NCI-H446 (cell line): ENCODE measurements at places on chromosomes 6 and 20.

DNA sequence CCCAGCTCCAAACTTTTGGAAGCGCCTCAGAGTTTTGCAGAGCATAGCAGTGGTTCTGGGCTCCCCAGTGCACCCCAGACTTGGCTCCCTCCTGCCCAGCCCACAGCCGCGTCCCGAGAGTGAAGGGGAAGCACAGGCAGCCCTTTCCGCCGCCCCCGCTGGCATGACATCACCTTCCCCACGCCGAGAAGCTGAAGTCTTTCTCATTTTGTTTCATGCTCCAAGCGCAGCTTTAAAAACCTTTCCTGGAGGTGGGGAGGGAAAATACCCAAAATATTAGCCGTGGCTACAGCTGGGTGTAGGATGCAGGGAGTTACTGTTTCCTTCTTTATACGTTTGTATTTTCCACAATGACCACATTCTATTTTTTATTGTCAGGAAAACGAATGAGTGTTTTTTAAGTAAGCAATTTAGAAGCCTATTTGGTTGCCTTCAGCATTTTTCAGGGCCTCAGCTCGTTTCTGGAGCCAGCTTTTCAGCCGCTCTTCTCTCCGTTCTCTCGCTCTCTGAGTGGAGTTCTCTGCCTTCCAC, 72.9 kb downstream of the SNX5 start:
- no peak for DNase-seq

DNA sequence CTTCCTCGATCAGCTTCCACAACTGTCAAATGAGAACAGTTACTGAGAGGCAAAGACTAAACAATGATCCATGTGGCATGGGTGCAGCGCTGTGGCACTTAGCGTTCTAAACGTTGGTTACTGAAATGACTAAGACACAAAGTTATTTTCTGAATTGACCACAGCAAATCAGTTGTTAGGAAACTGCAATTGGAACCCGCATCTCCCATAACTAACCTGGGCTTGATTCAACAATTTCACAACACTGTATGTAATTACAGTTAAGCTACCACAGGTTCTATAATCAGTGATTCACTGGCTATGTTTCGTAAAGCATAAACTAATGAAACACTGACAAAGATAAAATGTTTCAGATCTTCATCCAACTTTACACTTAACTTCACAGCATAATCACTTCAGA, 12.5 kb downstream of the WDR27 start:
- DNase-seq, result no peak

- DNase-seq, result no peak
Observed at GRCh38 chr6:114523508-114523907, 180.7 kb upstream of the HS3ST5 start.

- DNase-seq, result no peak
Observed at GRCh38 chr6:56204134-56204533, 43.2 kb downstream of the COL21A1 start.

GRCh38 chr6:3288711-3289663, 30.2 kb downstream of the PSMG4 start:
- no peak for DNase-seq

- DNase-seq, result no peak
Observed at GRCh38 chr6:20008131-20008530, 171.0 kb downstream of the ID4 start.

DNA sequence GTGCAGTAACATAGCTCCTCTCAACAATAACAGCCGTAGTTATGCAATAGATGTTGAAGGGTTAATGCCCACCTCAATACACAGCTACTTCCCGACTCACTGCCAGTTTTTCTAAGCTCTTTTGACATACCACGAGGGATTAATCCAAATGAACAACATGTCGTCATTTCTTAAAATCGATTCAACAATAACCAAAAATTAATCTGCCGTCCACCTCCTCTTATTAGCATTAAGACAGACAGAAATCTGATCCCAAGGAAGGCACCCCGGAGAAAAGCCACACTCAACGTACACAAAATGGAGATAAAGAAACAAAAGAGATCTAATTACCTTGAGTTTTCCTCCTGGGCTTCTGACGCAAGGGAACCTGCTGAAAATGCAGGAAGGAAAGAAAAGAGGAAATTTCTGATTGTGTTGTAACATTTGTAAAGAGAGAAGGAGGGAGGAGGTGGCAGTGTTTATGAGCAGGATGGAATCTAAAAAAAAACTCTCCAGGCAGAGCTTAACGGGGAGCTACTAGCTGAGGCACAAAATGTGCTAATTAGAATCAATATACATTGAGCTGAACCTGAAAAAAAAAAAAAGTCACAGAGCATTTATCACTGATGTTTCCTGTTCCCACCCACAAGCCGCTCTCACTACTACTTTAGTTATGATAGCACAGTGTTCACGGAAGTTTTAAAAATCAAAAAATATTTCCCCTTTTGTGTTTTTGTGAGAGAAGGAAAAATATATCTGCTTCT, 109.3 kb downstream of the IPCEF1 start:
- no peak for DNase-seq

DNA sequence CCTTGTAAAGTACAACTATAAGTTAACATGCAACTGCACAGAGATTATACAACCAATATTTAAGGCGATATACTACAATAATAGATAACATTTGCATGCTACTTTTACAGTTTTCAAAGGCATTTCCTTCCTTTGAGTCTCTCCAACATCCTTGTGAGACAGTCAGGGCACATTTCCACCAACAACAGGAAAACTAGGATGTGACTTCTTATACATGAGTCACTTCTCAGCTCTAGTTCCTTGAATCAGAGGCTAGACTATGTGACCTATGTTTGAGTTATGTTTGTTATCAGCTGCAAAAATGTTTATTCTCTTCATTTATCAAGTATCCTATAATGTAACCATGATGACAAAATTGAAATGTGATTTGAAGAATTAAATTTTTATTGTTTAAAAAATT, 51.7 kb upstream of the TFAP2D start:
- no peak for DNase-seq

GRCh38 chr6:40856271-40856670, 182.8 kb downstream of the UNC5CL start:
- no peak for DNase-seq

GRCh38 chr20:38728911-38729642, 4.8 kb downstream of the SLC32A1 start:
- no peak for DNase-seq

DNA sequence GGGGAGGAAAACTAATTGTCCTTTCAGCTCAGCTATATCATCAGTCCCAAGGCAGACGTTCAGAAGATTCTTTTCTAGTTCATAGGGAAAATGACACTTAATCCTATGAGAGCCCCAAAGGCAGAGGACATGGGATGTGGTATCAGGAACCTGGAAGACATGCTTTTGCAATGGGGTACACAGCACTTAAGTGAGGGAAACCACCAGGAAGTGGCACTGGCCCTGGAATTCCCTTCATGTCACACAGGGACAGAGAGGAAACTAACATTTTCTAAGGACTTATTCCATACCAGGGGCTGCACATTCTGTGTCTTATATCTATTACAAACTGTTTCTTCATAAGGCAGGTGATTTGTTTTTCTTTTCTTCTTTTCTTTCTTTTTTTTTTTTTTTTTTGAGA, 28.2 kb downstream of the VPS52 start:
- DNase-seq, result no peak

- DNase-seq, result no peak
Observed at GRCh38 chr6:94590416-94590815, 986.9 kb upstream of the MANEA start.

DNA sequence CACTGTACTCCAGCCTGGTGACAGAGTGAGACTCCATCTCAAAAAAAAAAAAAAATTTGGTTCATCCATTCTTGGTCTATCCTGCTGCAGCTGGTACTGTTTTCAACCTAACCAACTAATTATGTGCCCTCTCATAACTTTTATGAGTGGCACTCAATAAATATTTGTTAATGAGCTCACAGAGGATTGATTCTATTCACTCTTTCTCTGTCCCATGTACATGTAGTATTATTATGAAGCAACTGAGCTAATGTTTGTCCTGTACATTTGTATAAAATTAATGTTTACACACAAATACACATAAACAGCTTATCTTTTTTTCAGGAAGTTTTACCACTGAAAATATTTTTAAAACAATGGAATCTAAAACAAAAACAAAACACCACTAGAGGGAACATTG, 10.1 kb downstream of the RIPOR2 start:
- DNase-seq, result no peak

DNA sequence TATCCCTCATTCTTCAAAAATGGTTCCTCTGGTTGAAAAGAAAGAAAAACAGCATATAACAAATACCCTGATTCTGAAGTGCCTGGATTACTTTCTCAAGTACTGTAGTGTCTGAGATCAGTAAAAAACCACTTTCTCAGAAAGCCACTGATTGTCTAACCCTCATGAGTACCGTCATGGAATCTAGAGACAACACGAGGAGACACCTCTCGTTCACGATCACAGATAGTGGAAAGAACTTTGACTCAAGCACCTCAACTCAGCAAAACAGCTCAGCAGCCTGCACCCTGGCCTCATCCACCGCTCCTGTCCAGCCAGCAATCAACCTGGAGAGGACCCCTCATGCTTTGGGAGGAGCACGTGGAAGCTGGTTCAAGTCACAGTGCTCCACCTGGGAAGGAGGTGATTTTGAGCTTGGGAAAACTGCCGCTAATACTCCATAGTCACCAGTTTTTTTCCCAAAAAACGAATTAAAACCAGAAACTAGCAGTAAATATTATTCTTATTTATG, 1.0 kb downstream of the SCML4 start:
- no peak for DNase-seq

DNA sequence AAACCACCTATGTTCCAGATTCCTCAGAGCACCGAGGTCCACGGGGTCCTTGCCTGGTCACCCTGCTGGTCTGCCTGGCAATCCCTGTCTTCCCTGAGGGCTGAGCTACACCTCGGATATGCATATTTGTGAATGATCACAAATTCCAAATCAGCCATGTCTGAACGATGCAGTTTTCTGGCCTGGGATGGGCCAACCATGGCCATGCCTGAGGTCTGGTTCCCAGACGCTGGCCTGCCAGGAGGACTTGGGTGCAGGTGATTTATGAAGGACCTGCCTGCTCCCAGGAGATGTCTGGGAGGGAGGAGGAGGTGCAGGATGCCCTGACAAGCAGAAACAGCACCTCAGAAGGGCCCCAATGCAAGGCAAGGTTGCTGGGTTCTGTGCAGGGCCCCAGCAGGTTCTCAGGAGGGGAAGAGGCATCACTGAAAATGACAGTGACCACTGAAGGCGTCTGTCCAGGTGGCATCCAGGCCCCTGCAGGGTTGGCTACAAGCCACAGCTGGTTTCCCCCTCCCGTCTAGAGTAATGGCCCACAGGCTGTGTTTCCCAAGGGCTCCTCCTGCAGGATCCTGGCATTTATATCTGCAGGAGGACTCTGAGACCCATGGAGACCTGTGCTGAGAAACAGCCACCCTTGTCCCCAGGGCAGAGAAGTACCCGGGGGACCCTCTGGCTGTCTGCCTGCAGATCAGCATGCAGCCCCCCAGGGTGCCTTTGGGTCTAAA, 205.3 kb downstream of the TAF4 start:
- no peak for DNase-seq

- DNase-seq, result no peak
Observed at GRCh38 chr6:136344420-136344819, 54.8 kb upstream of the BCLAF1 start.

DNA sequence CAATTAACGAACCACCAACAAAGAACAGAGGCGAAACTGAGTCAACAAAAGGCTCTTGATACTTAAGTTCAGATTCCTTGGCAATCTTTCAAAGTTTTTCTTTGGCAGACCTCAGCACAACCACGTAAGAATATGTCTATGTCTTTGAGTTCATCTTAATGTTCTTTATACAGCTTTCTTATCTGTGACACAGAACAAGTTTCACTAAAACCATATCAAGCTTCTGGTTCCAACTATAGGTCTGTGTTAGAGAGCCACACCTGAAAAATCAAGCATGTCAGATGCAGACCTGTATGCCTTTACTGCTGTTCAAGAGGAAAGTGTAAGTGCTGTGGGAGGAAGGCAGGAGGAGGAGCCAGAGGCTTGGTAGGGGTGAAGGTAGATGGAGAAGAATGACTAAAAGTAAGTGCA, 271.3 kb downstream of the KHDC1L start:
- no peak for DNase-seq

DNA sequence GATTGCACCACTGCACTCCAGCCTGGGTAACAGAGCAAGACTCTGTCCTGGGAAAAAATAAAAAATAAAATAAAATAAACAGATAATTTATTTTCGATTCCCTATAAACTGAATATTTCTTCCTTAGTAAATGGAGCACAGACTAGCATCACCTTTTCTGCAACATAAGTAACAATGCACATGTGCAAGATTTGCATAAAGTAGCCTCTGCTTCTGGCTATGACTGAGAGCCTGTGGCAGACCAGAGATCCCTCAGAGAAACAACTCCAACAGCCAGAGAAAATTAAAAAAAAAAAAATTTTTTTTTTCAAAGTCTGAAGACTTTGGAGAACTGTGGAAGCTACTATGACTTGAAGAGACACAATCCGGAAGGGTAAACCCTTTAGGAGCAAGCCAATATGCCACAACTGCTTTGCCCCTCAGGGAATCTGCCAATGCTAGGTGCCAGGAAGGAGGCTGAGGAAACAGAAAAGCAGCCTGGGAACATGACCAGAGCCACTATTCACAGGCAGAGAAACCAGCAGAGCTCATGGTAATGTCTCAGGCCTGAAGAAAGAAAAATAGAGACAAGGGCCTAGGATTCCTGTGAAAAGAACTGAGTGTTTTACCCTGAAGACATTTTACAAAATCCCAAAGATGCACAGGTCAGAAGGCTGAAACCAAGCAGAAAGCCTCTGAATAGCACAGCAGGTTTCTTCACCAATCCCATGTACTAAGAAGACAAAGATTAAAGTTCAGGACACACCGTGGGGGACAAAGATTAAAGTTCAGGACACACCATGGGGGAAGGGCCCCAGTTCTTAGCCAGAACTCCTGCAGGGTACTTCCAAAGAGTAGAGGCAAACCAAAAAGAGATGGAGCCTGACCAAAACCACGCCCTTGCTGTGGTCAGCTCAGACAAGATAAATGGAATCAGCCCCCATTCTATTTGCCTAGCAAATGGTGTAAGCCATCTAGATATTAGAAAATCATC, 25.8 kb downstream of the B4GALT5 start:
- no peak for DNase-seq

DNA sequence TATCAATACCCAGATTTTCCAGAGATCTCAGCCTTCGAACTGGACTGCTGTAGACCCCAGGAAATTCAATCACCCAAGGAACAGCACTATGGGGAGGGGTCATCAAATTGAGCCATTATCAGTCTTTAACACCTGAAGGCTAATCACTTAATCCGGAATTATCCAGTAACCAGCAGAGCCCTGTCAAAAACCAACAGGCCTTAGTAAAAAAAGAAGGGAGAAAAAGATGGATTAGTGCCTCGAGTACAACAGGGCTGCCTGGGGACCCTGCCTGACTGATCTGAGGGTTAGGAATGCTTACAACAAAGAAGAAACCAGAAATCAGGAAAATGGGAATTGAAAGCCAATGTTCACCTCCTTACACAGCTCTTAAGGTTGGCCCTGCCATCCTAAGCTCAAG, 7.6 kb downstream of the RRAGD start:
- no peak for DNase-seq

GRCh38 chr6:156639009-156639721, 138.0 kb upstream of the ARID1B start:
- no peak for DNase-seq
